ENCODE measurements at places on chromosomes 12 and 14. TPM values are rescaled to one million over a fixed set of nuclear protein-coding genes. Genes with fewer than 3 reads are reported as not detected.

The STXBP6 gene
- not detected for total RNA-seq

The TMEM132C gene
- total RNA-seq: not detected

DNA sequence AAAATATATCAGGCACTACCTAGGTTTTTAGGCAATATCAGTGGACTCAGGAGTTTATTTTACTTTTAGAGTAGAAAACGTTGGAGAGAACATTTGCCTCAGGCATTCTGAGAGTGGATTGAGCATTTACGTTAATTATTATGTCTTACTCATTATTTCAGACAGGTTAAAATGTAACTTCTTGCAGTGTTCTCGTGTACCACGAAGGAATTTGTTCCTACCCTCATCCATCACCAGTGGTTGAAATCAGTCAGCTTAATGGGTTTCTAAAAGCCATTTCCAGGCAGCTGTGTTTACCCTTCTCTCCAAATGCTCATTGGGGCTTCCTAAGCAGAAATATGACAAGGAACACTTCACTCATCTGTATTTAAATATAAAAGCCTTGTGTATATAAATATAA is 9.1 kb upstream of the LDHB start:
- no peak for DNase-seq

DNA sequence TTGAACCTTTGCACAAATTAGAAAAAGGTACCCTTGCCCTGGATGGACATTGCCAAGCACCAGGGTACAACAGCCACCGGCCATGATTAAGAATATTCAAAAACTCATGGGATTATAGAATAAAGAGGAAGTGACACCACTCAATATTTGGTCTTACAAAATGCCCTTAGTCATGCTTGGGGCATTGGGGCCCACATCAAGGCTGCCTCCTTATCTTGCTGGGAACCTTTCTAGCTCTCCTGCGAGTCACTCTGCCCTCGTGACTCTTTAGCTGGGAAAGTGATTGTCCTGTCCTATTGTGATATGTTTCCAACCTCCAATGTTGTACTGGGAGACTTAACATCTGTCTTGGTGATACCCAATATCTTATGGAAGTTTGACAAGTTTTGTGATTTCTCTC is 57.8 kb downstream of the GTF2A1 start:
- peak; percentile 72 for DNase-seq

Data from bronchial epithelial cell (primary cell).